Fibroblast of the conjunctiva (primary cell): ENCODE measurements at places on chromosomes 3 and 15.

GRCh38 chr3:147651107-147651778, 242.1 kb downstream of the ZIC1 start:
- DNase-seq, result no peak

DNA sequence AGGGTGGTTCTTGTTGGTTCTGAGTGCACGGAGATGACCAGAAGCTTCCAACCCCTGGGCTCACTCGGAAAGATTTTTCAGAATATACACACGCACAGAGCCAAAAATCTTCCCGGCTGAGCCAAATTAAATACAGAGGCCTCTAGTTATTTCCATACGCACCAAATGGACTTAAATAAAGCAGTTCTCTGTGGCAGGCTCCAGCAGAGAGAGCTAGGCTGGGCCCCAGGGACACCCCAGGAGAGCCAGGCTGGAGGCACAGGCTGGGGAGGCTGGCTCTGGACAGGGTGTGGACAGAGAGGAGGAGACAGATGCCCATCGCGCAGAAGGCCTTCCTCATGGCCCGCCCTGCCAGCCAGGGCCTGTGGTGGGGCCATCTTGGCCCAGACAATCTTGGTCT, 115.9 kb downstream of the IQSEC1 start:
- DNase-seq, result no peak

DNA sequence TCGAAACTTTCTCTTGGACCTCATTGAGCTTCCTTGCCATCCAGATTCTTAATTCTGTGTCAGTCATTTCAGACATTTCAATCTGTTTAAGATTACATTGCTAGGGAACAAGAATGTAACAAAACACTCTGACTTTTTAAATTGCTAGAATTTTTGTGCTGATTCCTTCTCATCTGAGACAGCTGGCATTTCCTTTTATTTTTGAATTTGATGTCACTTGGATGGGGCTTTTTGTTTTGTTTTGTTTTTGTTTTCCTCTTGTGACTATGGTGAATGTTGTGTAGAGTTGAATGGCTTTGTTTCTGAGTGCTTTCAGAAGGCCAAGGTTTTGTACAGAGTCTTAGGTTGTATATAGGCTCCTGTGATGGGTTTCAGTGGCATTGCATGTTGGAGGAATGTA, 1129.3 kb downstream of the NAALADL2 start:
- no peak for DNase-seq

GRCh38 chr15:70627322-70627721, 136.0 kb downstream of the UACA start:
- no peak for DNase-seq

GRCh38 chr15:37246065-37246464, 145.7 kb upstream of the MEIS2 start:
- no peak for DNase-seq

DNA sequence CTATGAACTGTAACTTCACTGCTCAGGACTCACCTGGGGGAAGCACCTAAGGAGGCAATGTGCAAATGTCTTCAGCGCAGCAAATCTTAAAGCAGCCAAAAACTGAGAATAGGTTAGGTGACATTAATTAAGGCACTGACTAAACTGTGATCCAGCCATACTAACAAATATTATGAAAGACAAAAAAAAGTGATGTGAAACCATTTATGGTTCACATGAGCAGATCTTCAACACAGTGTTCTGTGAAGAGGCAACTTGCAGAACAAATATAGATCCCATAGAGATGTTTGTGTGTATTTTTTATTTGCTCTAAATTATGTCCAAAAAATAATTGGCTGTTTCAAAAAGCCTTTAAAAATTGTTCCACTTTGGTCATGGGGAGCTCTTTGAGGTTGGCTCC, 24.1 kb upstream of the MITF start:
- no peak for DNase-seq
